ENCODE measurements at places on chromosomes 12 and 14.
A peak's percentile ranks its signal among the peaks of the same experiment; 100 is the strongest.

DNA sequence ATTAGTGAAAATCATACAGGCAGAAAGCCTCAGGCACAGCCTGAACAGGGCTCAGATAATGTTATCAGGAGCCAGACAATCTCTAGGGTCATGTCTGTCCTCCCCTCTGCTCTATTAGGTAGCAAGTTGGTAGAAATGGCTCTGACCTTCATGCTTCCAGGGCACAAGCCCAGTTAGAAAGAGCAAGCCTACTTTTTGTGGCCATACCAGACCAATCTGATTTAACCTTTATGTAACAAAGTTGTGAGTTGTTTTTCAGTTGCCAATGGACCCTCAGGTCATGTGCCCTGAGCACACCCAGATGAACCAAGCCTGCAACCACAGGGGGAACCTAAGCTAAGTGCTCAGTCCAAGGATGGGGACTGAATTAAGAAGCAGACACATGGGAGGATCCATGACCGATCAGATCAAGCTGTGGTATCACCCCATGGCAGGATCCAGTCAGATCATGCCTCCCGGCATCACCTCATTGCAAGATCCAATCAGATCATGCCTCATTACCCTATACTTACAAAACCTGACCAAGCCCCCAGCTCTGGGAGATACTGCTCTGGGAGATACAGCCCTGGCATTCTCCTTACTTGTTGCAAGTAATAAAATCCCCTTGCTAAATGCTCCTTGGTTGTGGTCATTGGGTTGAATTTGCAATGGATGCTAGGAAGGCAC, 18.8 kb upstream of the HIGD1C start:
- no peak for DNase-seq

DNA sequence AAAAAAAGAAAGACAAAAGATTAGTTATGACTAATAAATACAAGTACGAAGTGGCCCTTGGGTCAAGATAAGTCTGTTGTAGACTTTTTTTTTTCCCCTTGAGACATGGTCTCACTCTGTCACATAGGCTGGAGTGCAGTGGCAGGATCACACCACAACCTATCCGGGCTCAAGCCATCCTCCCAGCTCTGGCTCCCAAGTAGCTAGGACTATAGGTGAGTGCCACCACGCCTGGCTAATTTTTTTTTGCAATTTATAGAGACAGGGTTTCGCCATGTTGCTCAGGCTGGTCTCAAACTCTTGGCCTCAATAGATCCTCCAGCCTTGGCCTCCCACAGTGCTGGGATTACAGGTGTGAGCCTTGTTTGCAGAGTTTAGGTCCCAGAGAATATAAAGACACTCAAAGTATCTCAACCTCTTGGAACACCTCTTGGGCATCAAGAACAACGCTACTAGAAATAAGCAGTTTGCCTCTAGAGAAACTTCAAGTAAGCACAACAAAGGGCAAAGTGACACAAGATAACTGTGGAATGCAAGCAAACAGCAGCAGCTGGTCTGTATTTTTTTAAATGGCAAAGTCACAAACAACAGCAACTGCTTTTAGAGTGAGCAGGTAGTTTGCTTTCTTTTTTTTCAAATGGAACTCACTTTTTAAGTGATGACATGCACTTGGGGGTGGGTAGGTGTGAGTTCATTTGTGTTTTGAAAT, 3.9 kb upstream of the MDM2 start:
- DNase-seq, result peak; percentile 27

GRCh38 chr12:127811988-127812387, 455.0 kb upstream of the TMEM132C start:
- DNase-seq, result peak; percentile 4

DNA sequence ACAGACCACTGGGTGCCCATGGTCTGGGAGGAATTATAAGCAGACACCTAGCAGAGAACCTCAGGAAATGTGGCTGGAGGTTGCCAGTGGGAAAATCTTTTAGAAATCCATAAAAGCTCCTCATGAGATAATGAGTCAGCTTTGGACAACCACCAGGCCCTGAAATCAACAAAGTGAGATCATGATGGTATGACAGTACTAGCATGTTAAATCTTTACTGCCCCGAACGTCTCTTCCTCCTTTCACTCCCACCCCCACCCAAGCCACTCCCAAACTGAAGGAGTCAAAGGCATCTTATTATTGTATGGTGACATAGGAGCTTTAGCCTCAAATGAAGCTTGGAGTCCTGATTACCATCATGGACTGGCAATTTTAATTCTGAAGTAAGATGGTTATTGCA, 240.0 kb downstream of the DIO2 start:
- DNase-seq, result no peak

- no peak for DNase-seq
These were observed 207.5 kb downstream of the ETV6 start for GRCh38 chr12:11856971-11857370.

DNA sequence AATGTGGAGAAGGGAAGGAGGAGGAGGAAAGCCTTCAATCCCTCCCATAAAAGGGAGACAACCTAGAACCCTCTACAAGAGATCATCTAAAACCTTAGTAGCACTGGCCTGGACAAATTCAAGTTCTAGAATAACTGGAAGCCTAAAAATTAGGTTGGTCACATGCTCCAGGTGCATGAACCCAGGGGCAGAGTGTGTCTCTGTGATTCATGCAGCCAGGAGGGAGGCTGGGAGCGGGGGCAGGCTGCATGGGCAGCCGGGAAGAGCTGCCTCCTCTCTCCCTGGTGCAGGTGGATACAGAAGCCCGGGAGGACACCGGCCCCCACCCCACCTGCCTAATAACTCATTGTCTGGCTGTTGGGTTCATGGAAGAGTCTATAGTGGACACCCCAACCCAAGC, 38.6 kb downstream of the CCDC85C start:
- no peak for DNase-seq

DNA sequence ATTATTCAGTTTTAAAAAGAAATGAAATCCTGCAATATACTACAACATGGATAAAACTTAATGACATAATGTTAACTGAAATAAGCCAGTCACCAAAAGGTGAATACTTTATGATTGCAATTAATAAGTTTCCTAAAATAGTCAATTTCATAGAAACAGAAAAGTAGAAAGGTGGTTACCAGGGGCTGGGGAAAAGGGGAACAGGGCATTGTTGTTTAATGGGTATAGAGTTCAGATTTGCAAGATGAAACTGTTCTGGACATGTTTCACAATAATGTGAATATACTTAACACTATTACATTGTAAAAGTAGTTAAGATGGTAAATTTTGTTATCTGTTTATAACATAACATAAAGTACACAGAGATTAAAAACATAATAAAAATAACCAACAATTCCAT, 550.9 kb downstream of the CCER1 start:
- no peak for DNase-seq

DNA sequence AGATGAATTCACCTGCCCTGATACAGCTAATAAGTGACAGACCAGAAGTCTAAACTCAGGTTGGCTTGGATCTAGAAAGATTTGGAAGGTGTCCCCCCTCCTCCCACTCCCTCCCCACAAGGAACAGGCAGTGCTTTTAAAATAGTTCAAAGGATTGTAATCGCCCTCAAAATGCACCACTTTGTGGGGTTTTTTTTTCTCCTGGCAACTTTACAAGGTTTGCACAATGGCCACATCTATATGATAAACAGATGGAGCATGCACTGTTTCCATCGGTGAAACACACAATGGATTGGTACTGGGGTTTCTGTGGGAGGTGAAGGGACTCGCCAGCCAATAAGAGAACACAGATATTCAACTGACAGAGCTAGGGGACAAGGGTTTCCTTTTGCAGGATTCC, 137.4 kb downstream of the LLPH start:
- no peak for DNase-seq

DNA sequence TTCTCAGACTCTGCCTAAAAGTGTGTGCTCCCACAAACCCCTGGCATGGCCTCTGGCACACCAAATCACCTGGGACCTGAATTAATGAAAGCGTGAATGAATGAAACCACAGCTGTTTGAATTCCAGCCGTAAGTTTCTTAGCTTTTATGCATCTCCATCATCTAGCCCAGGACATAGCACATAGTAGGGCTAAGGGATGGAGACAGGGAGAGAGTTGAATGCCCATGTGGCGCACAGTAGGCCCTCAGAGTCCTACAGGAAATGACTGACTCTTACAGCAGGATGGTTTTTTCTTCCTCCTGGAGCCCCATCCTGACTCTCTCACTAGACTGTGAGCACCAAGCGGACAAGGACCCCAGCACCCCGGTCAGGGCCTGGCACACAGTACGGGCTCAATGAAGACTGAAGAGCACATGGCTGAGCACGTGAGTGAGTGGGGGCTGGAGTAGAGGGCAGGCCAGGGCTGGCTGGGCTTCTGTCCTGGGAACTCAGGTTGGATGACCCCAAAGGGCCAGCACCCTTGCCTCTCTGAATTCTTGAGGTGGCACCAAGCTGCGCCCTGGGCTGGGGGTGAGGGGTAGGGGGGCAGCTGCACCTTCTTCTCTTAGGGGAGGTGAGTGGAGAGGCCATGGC, 351.3 kb downstream of the MED13L start:
- DNase-seq, result no peak

GRCh38 chr12:644818-645552, 18.3 kb downstream of the NINJ2 start:
- DNase-seq, result no peak

DNA sequence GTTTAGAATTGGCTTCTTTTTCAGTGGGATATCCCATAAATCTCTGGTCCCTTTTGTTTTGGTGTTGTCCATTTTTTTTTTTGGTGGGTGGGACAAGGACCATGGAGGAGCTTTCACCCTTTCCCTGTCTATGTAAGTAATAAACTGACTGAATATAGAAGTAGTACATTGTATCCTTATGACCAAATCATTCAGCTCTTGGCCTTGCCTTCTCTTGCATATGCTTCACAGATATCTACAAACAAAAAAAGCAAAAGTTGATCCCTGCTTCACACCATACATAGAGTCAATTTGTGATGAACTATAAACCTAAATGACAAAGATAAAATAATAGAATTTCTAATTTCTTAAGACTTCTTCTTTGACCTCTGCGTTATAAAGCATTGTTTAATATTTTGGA, 59.8 kb downstream of the SIX1 start:
- no peak for DNase-seq

DNA sequence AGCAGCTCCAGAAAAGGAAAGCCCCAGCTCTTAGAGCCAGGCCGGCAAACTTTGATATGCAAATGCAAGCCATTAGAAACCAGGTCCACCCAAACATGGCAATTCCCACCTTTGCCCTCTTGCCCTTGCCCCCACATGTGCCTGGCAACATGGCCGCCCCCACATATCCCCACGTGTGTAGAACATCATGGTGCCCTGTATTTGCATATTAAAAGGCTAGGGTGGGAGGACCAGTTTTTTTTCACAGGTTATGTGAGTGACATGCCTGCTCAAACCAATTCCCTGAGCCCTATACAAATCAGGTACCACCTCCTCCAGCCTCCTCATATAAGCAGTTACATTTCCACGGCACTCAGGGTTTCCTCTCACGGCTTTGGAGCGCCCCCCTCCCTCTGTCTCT, 6.1 kb upstream of the ALDH1L2 start:
- DNase-seq, result peak; percentile 64

GRCh38 chr14:24385524-24385923, 13.3 kb upstream of the NYNRIN start:
- DNase-seq, result no peak

- DNase-seq, result peak; percentile 26
These were observed 448.3 kb downstream of the PCNX1 start for GRCh38 chr14:71355324-71356201.

DNA sequence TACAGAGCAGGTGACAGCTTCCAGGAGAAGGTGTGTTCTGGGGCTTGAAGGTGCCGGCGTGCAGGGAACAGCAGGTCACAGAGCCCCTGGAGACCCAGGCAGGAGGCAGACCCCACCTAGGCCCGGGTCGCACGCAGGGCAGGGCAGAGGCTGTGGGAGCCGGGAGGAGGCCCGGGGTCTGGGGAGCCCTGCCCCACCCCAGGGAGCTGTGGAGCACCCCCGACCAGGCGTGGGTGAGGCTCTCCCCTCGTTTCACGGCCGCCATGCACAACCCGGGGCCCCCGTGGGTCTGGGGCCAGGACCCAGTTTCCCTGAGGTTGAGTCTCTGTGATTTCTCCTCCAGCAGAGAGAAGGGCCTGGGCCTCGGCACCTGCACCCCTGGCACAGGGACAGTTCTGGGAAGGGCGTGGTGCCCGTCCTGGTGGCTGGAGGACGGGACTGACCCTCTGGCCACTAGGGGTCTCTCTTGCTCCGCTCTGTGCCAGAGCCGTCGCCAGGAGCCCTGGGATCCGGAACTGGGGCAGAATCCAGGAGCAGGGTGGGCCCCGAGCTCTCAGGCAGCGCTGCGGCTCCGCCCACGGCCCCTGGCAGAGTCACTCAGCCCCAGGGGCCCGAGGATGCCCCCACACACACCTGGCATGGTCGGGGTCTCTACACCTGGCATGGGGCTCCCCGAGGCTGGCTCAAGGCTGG, 75.2 kb upstream of the FBRSL1 start:
- peak; percentile 92 for DNase-seq

DNA sequence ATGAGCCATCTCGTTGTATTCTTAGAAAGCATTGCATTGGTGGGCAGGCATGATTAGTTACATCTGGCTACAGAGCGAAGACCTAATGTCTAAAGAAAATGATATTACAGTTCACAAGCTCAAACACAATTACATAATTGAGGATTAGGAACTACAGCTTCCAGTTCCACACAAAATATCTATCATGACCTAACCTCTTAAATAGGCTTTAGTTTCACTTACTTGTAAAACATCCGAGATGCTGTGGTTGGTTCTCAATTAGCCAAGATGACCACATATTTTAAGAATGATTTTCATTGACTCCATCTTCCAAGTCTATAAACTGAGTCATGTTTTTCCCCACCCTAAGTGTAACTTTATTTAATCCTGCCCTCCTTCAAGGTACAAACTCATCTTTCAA, 69.5 kb downstream of the LRIG3 start:
- no peak for DNase-seq

DNA sequence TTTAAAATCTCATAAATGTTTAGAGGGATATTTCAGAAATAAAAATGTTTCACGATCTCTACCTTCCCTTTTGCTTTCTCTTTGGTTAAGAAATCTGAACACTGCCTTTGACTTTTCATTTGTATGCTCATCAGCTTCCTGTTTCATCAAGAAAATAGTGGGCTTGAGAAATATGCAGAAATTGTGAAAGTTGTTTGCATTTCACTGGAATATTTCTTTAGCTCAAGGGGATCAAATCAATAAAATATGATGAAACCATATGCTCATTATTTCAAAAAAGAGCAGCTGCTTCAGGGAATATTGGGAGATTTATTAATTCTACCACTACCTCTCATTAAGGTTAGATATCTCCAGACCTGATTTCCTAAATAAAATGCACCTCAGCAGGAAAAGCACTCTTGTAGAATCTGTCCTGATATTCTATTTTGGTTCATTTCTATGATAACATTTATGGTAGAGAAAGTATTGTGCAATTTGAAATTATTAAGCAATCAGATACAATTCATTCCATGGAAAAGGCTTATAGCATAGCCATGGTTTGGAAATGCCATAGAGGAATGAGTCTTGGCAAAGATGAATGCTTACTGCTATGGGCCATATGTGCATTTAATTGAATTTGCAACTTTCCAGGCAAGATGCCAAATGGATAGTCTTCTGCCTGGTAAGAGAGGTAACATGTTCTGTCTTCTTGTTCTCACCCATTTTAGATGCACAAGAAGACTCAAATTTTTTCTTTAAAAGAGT, 212.6 kb upstream of the SLC16A7 start:
- no peak for DNase-seq

- no peak for DNase-seq
These were observed 16.1 kb downstream of the ACSM4 start for GRCh38 chr12:7319930-7320329.

Data from GM23338 (cell line).